ENCODE measurements at places on chromosomes 4 and X.

- H3K4me1 ChIP-seq = no peaks in the 10 kb centered on the region
- DNase-seq = no peak
- H3K36me3 ChIP-seq = no peaks in the 10 kb centered on the region
- H3K27ac ChIP-seq = no peak overlapping the region
- H3K4me3 ChIP-seq = no peak overlapping the region
- no peaks in the 10 kb centered on the region for H3K27me3 ChIP-seq
Observed at GRCh38 chr4:114156371-114156770, 176.9 kb upstream of the ARSJ start.

GRCh38 chr4:135319685-135320084 is 1118.1 kb upstream of the PABPC4L start:
- DNase-seq = no peak
- H3K4me1 ChIP-seq = no peaks in the 10 kb centered on the region
- no peak overlapping the region for H3K27ac ChIP-seq
- no peaks in the 10 kb centered on the region for H3K27me3 ChIP-seq
- no peaks in the 10 kb centered on the region for H3K36me3 ChIP-seq

GRCh38 chr4:5955201-5955821 is 62.4 kb upstream of the CRMP1 start:
- DNase-seq = no peak
- no peaks in the 10 kb centered on the region for H3K27me3 ChIP-seq
- no peaks in the 10 kb centered on the region for H3K36me3 ChIP-seq
- no peak overlapping the region for H3K27ac ChIP-seq
- H3K4me3 ChIP-seq = no peak overlapping the region

GRCh38 chr4:145912376-145912775 is 26.2 kb downstream of the ZNF827 start:
- H3K27ac ChIP-seq = no peak overlapping the region
- H3K36me3 ChIP-seq = peaks cover 9% of the 10 kb centered on the region
- no peaks in the 10 kb centered on the region for H3K27me3 ChIP-seq
- H3K4me1 ChIP-seq = peaks cover 10% of the 10 kb centered on the region
- no peak overlapping the region for H3K4me3 ChIP-seq

GRCh38 chrX:153820601-153821000 is 9.7 kb downstream of the PDZD4 start:
- H3K4me1 ChIP-seq = peaks cover 6% of the 10 kb centered on the region
- H3K27ac ChIP-seq = no peak overlapping the region
- DNase-seq = no peak
- no peaks in the 10 kb centered on the region for H3K36me3 ChIP-seq
- H3K4me3 ChIP-seq = no peak overlapping the region

- no peaks in the 10 kb centered on the region for H3K27me3 ChIP-seq
- H3K4me3 ChIP-seq = no peak overlapping the region
- H3K27ac ChIP-seq = no peak overlapping the region
- H3K36me3 ChIP-seq = no peaks in the 10 kb centered on the region
- no peak for DNase-seq
Observed at GRCh38 chr4:72319601-72320021, 249.4 kb downstream of the ADAMTS3 start.

GRCh38 chr4:110265001-110265400 is 66.6 kb upstream of the ELOVL6 start:
- DNase-seq = no peak
- H3K4me3 ChIP-seq = no peak overlapping the region
- H3K27me3 ChIP-seq = no peaks in the 10 kb centered on the region
- no peaks in the 10 kb centered on the region for H3K36me3 ChIP-seq
- no peaks in the 10 kb centered on the region for H3K4me1 ChIP-seq
- H3K27ac ChIP-seq = no peak overlapping the region

DNA sequence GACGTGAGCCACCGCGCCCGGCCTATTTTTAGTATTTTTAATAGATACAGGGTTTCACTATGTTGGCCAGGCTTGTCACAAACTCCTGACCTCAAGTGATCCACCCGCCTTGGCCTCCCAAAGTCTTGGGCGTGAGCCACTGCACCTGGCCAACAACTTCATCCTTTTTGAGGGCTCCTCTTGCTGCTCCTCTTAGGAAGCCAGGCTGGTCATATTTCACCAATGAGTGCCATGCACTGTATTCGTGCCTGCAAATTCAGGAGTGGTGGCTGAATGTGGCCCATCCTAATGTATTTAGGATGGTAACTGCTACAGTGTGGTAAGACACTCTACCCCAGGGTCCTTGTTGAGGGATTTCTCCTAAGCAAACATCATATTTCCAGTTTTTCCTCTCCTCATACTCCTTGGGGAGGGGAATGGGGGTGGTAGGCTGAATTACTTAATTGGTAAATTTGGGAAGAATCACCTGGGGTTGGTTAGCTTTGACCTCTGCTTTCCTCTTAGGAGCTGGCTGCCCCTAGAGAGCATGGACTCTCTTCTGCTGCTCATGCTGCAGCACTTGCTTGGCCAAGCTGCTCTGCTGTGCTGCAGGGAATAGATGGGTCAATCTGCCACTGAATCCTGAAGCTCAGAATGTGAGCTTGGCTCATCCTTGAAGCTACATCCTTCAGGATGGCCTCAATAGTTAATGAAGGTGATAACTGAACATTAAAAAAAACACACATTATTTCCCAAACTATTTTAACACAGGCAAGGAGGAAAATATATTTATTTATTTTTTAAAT is 167.4 kb downstream of the HS3ST1 start:
- no peaks in the 10 kb centered on the region for H3K36me3 ChIP-seq
- H3K4me3 ChIP-seq = no peak overlapping the region
- H3K27me3 ChIP-seq = no peaks in the 10 kb centered on the region
- H3K4me1 ChIP-seq = no peaks in the 10 kb centered on the region

- no peaks in the 10 kb centered on the region for H3K36me3 ChIP-seq
- no peak overlapping the region for H3K4me3 ChIP-seq
- peaks cover 9% of the 10 kb centered on the region for H3K4me1 ChIP-seq
- no peak for DNase-seq
- H3K27me3 ChIP-seq = peaks cover 9% of the 10 kb centered on the region
Observed at GRCh38 chr4:683982-684622, 4.8 kb downstream of the SLC49A3 start.

- no peaks in the 10 kb centered on the region for H3K36me3 ChIP-seq
- H3K27me3 ChIP-seq = no peaks in the 10 kb centered on the region
- no peak for DNase-seq
- no peaks in the 10 kb centered on the region for H3K4me1 ChIP-seq
- H3K27ac ChIP-seq = no peak overlapping the region
Observed at GRCh38 chrX:40573763-40574162, 7.0 kb upstream of the ATP6AP2 start.

- no peak overlapping the region for H3K27ac ChIP-seq
- H3K4me1 ChIP-seq = peaks cover 10% of the 10 kb centered on the region
- H3K36me3 ChIP-seq = no peaks in the 10 kb centered on the region
- DNase-seq = no peak
- H3K4me3 ChIP-seq = no peak overlapping the region
- H3K27me3 ChIP-seq = no peaks in the 10 kb centered on the region
Observed at GRCh38 chr4:150593996-150594395, 12.0 kb downstream of the MAB21L2 start.

GRCh38 chr4:11769434-11769833 is 340.7 kb upstream of the HS3ST1 start:
- no peaks in the 10 kb centered on the region for H3K36me3 ChIP-seq
- H3K4me3 ChIP-seq = no peak overlapping the region
- no peak overlapping the region for H3K27ac ChIP-seq
- no peak for DNase-seq

- no peak overlapping the region for H3K27ac ChIP-seq
- H3K27me3 ChIP-seq = no peaks in the 10 kb centered on the region
- no peak overlapping the region for H3K4me3 ChIP-seq
- no peaks in the 10 kb centered on the region for H3K4me1 ChIP-seq
- no peak for DNase-seq
Observed at GRCh38 chrX:20498851-20499635, 232.3 kb upstream of the RPS6KA3 start.

DNA sequence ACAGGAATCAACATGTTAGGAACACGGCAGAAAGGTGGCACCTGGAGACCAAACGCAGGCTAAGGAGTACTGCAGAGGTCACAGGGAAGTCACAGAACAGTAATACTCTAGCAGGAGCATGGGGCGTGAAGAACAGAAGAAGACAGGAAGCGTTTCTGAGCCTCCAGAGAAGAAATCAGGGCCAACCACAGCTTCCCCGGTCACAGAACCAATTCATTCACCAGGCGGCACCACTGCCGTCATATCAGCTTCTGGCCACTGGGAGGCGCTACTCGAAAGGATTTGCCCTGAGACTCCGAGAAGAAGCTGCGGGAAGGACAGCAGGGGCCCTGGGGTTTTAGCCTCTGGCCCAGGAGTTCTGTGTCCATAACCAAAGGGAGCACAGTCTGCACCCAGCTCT is 78.0 kb upstream of the DRD5 start:
- H3K27me3 ChIP-seq = no peaks in the 10 kb centered on the region
- no peak overlapping the region for H3K4me3 ChIP-seq
- DNase-seq = peak; percentile 51

GRCh38 chr4:39390603-39391002 is 16.1 kb upstream of the KLB start:
- no peak for DNase-seq
- H3K27ac ChIP-seq = no peak overlapping the region
- no peaks in the 10 kb centered on the region for H3K4me1 ChIP-seq
- no peak overlapping the region for H3K4me3 ChIP-seq
- no peaks in the 10 kb centered on the region for H3K27me3 ChIP-seq

GRCh38 chr4:38672074-38672396 is 8.0 kb downstream of the KLF3 start:
- H3K27me3 ChIP-seq = no peaks in the 10 kb centered on the region
- H3K4me1 ChIP-seq = peaks cover 37% of the 10 kb centered on the region
- peak overlapping the region; percentile 63 for H3K27ac ChIP-seq
- peaks cover 8% of the 10 kb centered on the region for H3K36me3 ChIP-seq

DNA sequence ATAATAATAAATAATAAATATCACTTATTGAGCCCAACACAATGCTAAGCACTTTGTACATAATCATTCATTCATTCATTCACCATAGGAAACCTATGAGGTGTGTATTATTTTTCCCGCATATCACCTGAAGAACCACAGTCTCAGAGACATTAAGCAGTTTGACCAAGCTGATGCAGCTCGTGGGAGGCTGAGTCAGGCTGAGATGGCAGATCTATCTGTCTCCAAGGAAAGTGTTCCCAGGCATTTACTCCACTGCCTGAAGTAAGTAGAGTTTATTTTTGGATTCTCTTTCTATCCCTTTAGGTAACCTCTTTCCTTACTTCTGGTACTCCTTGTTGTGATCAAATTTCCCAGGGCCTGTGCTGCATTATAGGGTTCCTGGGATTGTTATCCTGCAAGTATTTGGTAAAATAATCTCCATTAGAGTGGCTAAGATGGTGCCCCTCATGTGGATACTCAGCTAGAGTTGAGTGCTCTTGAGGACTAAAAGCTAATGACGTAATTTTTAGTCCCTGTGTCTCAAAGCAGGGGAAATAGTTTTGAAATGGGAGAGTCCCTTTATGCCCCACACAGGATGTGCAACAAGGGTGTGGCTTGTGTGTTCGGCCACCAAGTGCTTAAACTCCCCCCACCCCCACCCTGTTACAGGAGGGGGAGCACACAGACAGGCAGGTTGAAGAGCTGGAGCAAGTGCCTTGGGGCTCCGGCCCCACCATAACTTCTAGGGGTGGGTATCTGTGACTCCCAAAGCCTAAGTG is 467.0 kb downstream of the STIM2 start:
- H3K4me1 ChIP-seq = no peaks in the 10 kb centered on the region
- no peaks in the 10 kb centered on the region for H3K27me3 ChIP-seq
- no peaks in the 10 kb centered on the region for H3K36me3 ChIP-seq
- no peak overlapping the region for H3K4me3 ChIP-seq
- no peak overlapping the region for H3K27ac ChIP-seq

DNA sequence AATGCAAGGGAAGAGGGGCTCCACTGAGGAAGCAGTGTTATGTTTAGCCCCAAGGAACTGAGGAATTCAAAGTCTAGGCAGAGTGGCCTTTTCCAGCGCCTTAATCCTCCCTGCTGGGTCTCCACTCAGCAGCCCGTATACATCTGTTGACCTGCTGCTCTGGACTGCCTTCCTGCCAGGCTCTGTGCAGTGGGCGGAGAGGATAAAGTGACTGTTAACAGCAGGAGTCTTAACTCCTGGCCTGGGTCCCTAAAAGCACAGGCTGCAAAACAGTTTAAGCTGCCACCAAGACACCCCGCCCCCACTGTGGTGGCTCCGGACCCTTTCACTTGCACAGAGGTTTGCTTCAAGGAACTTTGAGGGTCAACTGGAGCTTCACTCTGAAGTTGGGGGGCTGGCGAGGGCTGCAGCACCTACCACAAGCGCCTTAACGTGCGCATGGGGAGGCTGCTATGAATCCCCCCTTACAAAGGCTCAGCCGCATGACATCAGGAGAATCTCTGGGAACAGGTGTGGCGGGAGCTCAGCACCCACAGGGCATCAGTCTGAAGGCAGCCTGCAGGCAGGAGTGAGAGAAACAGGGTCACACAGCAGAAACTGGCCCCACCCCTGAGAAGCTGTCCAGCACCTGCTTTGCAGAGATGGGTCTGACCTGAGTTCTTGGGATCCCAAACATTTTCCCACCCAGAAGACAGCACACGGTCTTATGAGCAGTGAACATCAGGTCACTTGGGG is 358.2 kb upstream of the GATB start:
- H3K4me3 ChIP-seq = no peak overlapping the region
- no peak for DNase-seq
- no peak overlapping the region for H3K27ac ChIP-seq
- no peaks in the 10 kb centered on the region for H3K4me1 ChIP-seq

DNA sequence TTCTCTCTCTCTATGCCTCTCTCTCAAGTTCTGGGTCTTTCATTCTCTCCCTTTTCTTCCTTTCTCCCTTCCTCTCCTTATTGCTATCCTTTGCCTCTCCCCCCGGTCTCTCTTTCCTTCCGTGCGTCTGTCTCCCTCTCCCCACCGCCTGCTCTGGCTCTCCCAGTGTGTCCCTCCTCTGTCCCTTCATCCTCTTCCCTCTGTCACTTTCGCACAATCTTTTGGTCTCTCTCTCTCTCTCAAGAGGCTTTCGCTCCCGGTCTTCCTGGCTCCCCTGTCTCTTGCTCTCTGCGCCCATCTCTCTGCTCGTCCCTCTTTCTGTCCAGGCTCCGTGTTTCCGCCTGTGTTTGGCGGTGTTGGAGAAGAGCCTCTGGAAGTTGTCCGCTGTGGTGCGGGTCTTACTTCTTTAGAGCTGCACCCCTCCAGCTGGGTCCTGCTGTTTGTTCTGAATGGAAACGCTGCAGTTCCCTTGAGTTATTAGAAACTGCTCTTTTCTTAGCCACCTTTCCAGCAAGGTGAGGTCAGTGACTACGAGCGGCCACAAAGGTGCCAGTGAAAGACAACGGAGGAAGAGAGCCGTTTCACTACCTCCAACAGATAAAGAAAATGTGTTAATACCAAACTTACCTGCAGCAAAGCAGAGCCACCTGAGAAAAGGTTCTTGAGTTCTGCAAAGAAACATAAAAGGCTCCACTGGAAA is 1.1 kb downstream of the BMPR1B start:
- H3K36me3 ChIP-seq = peaks cover 2% of the 10 kb centered on the region
- H3K4me3 ChIP-seq = peak overlapping the region; percentile 66
- peaks cover 2% of the 10 kb centered on the region for H3K27me3 ChIP-seq
- peaks cover 3% of the 10 kb centered on the region for H3K4me1 ChIP-seq

DNA sequence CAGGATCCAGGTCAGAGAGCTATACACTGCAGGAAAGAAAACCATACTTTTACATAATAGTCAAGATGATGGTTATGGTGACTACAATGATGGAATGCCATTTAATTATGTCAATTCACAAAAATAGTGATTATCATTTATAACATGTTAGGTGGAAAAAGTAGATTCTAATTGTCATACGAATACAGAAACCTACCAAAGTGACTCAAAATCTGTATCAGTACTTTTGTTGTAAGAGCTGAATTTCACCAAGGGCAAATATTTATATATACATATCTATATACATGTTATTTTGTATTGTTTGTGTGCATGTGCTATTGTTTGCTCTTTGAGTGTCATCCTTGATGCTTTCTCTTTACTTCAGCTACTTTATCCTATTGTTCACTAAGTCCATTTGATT is 485.4 kb downstream of the INPP4B start:
- DNase-seq = no peak
- H3K4me3 ChIP-seq = no peak overlapping the region
- H3K27ac ChIP-seq = no peak overlapping the region
- H3K36me3 ChIP-seq = peaks cover 2% of the 10 kb centered on the region

Data from neuronal stem cell (in vitro differentiated cells).